Fibroblast of skin of left quadriceps (primary cell): ENCODE measurements at places on chromosomes 3 and 15.

DNA sequence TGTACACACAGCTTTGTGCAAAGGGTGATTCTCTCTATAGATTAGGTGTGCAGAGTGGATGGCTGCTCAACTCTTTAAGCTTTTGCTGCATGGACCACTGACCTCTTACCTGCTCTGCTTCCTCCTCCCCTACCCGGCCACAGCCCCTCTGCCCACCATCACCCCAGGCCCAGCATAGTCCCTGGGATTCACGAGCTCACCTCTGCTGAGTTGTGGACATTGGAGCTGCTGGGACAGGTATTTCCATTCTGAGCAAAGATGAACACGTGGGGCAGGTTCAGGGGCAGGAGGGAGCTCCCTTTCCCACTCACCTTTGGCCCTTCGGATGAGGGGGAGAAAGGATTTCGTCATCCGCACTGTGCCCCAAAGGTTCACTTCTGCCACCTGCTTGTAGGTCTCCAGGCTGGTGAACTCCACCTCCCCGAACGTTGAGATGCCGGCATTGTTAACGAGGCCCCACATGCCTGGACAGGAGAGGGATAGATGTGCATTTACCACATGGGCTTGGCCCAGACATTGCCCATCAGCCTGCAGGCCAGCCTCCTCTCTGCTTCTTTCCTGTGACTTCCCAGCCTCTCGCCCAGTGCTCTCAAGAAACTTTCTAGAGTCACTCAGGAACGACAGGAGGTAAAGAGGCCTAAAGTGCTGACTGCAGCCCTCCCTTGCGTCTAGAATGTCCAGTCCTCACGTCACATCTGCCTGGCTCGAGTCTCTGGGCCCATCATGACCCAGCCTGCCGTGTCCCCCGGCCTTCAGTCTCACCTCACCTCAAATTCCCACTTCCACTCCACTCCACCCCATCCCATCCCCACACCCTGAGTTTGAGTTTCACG is 41.6 kb downstream of the BDH1 start:
- DNase-seq, result no peak

DNA sequence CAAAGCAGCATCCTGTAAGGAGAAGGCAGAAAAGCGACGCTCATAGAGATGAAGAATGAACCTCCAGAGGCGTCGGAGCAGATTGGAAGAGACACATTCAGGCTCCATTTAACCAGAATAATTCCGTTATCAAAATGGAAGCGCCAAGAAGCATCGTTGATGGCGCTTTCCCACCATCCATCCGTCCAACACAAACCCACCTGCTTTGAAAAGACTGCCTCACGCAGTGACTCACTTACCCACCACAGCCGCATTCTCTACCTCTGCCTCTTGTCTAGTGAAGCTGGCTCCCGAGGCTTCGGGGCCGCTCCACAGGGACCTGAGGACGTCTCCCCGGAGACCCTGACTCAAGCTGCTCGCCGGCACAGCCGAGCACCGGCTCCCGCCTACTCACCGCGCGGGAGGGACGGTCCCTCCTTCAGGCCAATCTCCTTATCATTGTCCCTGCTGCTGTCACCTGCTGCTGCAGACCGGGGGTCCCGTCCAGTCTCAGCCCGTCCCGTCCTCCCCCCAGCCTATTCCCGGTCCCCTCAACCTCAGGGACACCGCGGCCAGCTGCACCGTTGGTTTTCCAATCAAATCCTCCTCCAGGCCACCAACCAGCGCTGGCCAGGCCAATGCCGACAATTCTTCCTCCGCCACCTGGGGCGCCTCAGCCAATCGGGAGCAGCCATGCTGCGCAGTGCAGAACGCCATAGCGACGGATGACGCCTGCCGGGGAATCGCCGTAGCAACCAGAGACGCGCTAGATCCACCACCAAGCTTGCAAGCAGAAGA is at the start of gene NEK10:
Gene NEK10 (minus strand): TSS at position 553 of the 777 bp plus-strand sequence. CDS start 16,501 bp downstream, outside the sequence.
- peak; percentile 62 for DNase-seq

DNA sequence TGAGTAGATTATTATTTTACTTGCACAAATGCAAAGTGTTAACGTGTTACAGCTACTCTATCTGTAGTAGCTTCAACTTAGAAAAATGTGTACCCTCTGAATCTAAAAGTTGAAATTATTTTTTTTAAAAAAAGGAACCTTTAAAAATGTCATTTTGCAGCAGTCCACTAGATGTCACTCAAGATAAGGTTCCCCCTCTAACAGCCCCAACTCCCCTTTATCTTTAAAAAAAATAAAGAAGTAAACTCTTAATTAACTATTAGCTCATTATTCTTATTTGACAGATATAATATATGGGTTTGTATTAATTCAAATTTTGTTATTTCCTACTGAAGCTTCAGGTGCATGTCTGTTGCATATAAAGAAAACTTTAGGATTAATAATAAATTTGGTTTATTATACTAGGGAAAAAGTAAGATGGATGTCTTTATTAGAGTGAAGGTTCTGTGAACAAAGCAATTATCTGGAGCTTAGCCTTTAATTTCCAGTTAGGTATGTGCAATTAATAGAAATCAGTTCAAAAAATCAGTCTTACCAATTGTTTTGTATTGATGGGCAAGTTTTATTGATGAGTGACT is 288.5 kb downstream of the VGLL3 start:
- no peak for DNase-seq

GRCh38 chr3:124504332-124505059 is 225.8 kb upstream of the UMPS start:
- DNase-seq, result peak; percentile 38

- DNase-seq, result no peak
Measured at GRCh38 chr3:125150525-125151441, 61.8 kb downstream of the SLC12A8 start.

DNA sequence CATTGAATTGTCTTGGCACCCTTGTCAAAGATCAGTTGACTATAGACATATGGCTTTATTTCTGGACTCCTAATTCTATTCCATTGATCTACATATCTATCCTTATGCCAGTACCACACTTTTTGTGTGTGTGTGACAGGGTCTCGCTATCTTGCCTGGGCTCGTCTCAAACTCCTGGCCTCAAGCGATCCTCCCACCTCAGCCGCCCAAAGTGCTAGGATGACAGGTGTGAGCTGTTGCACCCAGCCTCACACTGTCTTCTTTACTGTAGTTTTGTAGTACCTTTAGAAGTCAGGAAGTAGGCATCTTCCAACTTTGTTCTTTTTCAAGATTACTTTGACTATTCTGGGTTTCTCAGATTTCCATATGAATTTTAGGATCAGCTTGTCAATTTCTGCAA is 24.3 kb downstream of the CDAN1 start:
- DNase-seq, result no peak

DNA sequence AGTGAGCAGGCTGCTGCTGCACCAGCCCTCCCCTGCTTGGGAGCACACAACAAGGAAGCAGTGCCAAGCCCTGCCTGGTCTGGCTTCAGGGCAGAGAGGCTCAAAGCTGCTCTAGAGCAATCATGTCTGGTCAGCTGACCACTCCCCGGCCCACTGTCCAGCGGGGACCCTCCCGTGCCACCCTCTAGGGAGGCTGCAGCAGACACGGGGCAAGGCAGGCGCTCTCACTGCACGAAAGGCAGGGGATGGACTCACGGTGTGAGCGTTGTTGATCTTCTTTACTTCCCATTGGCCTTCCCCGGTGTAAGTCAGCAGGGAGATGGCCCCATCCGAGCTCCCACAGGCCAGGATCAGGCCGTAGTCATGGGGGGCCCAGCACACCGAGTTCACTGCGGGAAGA is 9.2 kb downstream of the SEC13 start:
- DNase-seq, result no peak

- DNase-seq, result no peak
Measured at GRCh38 chr3:66140743-66141372, 79.9 kb upstream of the SLC25A26 start.

- DNase-seq, result no peak
Measured at GRCh38 chr3:129599607-129600006, 6.9 kb downstream of the PLXND1 start.

- DNase-seq, result no peak
Measured at GRCh38 chr3:52714335-52715302, 8.7 kb downstream of the SPCS1 start.

DNA sequence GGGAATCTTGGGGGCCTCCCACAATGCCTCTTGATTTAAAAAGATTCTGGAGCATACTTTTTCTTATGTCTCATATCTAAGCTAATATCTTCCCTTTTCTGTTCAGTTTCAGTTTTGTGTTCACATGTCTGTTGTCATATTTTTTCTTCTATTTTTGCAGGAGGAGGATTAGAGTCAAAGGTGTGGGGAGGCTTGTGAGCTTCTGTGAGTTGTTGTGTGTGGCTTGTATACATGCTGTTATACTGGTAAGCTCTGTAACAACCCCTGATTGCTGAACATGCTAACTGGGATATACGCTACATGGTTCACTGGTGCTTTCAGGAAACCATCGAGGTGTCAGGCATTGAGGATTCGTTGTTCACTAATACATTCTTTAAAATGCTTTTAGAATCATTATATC is 83.5 kb downstream of the SLC25A26 start:
- no peak for DNase-seq

GRCh38 chr15:67101911-67102598 is 36.7 kb downstream of the SMAD3 start:
- DNase-seq, result peak; percentile 82

GRCh38 chr3:50390508-50391224 is 31.3 kb upstream of the TMEM115 start:
- DNase-seq, result no peak

GRCh38 chr15:101521591-101521990 is 32.1 kb upstream of the PCSK6 start:
- DNase-seq, result no peak

DNA sequence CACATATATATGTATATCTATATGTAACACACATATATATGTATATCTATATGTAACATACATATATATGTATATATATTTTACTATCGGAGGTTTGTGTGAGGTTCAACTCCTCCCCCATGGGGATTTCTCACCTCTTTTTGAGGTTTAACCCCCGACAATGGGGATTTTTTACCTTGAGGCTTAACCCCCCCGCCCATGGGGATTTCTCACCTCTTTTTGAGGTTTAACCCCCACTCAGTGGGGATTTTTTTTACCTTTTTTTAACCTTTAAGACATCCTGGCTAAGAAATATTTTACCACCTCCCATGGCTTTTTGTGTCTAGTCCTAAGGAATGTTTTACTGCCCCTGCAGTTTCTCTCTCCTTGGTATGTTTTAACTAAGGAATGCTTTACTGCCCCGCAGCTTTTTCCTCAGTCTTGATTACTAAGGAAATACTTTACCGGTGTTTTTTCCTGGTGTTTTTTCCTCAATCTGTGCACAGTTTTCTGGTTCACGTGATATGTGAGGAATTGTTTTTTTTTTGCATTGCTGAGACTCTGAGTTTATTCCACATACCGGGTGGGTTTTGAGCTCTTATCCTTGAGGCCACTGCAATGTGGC is 185.2 kb downstream of the KLF13 start:
- DNase-seq, result no peak

DNA sequence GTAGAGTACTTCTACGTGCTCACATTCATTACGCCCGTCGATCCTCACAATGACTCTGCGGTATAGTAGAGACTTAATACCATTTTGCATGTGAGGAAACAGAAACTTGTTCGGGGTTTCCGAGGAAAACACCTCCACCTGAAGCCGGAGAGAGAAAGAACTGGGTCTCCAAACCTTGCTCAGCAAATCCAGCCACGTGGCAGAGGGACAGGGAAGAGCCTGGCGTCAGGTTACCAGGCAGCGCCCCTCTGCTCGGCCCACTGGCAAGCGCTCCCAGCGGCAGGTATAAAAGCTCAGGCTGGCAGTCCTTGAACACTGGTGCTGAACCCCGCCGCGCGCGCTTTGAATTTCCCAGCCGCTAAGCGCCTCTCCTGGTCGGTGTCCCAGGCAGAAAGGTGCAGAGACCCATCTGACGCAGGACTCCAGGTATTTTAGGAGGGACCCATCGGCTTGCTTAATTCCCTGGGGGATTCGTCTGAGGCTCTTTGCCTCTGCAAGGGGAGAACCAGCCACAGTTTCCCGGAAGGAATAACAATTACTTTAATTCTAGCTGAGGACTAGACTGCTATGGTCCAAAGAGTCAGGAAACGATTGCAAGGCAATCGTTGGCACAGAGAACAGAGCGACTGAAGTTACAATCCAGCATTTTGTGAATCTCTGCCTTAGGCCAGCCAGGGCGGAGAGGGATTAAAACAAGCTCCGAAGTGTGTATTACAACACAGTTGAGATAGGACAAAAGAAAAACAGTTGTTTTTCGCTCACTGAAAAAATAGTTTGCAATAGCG is at the start of gene C2CD4A:
Gene C2CD4A (plus strand): TSS at position 315 of the 785 bp plus-strand sequence. CDS start 637 bp downstream, outside the sequence.
- no peak for DNase-seq

DNA sequence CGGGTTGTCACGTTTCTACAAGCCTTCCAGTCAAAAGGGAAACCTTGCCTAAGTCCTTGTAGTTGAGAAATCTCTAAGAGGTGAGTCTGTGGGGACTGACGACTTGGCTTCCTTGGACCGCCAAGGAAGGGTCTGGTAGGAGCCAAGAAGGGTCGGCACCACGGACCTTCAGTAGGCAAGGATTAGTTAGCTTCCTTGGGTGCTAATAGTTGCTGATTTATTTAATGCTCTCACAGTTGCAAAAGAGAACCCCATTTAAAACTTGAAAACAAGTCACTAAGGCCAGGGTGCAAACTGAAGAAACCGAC is 361 bp upstream of the LCMT2 start:
- no peak for DNase-seq

- DNase-seq, result peak; percentile 57
Measured at GRCh38 chr3:28940530-28940929, 340.3 kb upstream of the RBMS3 start.

DNA sequence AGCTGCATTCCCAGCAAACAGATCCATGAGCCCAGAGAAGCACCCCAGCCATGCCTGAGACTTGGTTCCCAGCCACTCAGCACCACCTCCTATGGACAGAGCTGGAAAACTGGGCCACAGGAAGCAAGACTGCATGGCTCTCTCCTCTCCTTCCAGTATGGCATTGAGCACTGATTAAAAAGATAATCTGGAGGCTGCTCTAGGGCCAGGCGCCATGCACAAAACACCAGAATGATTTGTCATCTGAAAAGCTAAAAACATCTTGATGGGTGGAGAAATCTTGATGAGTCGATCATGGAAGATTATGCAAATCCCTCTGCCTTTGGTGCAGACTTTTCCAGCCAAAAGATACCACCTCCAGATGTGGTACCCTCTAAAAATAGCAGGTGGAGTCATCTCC is 62.7 kb upstream of the MRPS22 start:
- peak; percentile 36 for DNase-seq

DNA sequence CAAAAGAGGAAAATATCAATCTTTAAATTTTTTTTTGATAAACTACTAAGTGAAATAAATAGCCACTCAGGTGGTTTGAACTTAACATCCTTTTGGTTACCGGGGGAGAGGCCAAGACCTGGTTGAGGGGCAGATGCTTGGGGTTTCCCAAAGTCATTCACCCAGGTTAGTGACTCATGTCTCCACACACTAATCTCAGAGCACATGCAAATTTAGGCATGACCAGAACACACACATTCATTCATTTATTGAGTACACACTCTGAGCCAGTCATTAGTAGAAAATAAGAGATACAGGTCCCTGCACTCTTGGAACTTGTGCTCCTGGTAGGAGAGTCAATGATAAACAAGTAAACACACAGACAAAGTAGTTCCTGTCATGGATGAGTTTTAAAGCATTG is 7.3 kb downstream of the ILDR1 start:
- DNase-seq, result no peak

GRCh38 chr3:146970236-146970635 is 365.1 kb upstream of the PLSCR5 start:
- DNase-seq, result no peak

- peak; percentile 62 for DNase-seq
Measured at GRCh38 chr15:57216288-57216687, 160.0 kb upstream of the CGNL1 start.

- DNase-seq, result no peak
Measured at GRCh38 chr15:81853150-81853748, 192.6 kb downstream of the MEX3B start.

GRCh38 chr3:143302638-143303171 is 183.1 kb downstream of the CHST2 start:
- peak; percentile 9 for DNase-seq
